ENCODE measurements at places on chromosomes 2 and 18.

- peak; percentile 86 for DNase-seq
Observed at GRCh38 chr2:3470166-3470651, 49.1 kb downstream of the ADI1 start.

- DNase-seq: no peak
Observed at GRCh38 chr2:16693854-16694253, 28.2 kb upstream of the CYRIA start.

DNA sequence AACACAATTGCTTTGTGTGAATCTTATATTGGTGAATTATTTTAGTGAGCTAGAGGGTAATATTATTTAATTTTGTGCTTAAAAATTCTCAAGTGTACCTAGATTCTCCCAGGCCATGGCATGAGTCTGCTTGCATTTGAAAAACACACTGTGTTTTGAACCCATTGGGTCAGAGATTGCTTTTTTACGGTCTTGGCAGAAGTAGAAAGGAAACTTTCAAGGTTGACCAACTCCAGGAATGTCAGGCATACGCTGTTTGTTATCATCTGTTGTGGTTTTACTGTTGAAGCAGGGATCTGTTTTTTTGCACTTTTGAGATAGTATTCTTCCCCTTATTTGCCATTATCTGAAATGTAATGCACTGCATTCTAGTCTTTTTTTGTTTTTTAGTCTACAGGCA lies 377.4 kb downstream of the RPRM start:
- no peak for DNase-seq

- peak; percentile 15 for DNase-seq
Observed at GRCh38 chr2:169933124-169933711, 106.0 kb downstream of the UBR3 start.

DNA sequence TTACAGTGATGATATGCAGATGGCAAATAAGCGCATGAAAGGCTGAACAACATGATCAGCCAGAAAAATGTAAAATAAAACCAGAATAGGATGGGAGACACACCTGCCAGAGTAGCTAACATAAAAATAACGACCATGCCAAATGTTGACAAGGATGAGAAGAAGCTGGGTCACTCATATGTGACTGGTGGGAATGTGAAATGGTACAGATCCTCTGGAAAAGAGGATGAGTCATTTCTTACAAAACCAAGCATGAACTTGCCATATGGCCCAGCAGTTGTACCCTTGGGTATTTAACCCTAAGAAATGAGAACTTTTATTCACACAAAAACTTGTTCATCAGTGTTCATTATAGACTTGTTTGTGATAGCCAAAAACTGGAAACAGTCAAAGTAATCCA lies 143.8 kb downstream of the SH3BP4 start:
- DNase-seq: no peak

GRCh38 chr2:84160453-84160852 lies 298.6 kb downstream of the SUCLG1 start:
- no peak for DNase-seq

DNA sequence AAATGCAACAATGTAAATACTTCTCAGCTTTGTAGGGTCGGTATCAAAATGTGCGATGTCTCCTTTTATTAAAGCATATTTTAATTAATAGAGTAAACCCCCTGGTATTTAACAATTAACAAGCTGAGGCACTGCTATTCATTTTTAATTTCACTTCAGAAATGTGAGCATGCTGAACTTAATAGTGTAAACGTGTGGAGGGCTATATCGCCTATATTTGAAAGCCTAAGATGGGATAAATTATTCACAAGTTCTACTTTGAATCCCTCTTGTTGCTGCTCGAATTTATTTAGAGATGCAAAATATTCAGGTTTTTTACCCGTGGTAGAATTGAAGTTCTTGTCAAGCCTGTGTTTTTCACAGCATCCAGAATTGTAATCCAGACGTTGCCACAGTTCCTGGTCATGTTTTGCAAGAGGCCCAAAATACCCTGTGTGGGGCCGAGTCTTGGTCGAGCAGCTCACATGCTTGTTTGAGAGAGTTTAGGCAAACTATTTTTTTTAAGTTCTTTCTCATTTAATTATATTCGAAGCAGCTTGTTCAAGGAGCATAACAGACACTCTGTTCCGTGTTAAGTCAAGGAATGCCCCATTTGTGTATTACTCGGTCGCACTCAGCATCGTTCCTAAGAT lies 2.5 kb downstream of the SALL3 start:
- DNase-seq: no peak

DNA sequence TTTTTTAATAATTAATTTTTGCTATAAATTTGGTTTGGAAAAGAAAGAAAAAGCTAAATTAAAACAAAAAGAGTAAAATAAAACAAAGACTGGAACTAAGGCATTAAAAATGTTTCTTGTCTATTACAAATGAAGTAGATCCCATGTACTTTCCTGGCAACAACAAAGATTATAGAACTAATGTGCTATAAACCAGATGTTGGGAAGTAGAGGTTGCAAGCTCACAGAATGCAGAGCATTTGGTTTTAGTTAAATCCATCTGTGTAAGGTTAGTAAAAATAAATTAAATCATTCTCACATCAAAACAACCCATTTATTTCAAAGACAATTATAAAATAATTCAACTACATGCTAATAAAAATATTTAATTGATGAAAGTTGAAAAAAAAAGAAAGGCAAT lies 157.2 kb upstream of the ZC3H15 start:
- no peak for DNase-seq

DNA sequence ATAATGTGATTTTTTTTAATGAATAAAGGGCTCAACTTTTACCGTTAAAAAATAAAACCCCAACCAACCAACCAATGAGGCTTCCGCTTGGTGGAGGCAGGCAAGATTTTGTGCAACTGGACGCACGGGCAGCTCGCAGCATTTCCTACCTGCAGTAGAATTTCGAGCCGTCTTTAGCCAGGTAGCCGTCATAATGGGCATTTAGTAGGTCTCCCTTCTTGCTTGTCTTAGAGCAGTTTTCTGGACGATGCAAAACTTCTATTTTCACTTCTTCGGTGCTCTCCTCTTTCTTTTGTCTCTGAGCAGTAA lies 316 bp downstream of the FKBP7 start:
- DNase-seq: no peak

DNA sequence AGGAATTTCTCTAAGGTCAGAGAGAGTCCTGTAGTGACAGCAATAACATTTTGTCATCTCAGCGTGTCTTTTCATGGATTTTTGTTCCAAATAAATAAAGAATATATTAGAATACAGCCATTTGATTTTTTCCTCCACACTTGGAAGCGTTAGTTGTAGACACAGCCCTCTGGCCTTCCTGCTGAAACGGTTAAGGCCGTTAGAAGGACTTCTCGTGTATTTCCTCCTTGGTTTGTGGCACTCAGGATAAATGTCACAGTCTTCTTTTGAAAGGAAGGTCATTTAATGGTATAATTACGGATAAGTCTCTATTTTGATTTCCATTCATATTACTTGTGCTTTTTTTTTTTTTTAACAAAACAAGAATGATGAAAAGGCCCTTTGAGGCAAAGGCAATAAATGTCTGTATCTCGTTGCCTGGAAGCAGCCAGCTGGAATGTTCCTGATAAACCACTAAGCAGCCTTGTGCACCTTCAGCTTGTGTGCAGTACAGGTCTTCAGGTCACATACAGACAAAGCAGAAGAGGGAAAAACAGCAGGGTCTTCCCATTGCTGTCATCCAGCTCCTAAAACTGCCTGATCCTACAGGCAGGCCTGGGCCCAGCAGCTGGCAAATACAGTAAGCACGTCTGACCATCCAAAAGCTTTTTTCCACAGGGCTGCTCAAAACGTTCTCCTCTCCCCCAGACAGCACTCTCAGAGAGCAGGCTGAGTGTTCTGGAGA lies 14.4 kb downstream of the EFR3B start:
- no peak for DNase-seq

- DNase-seq: peak; percentile 37
Observed at GRCh38 chr18:11976315-11977152, 4.8 kb upstream of the IMPA2 start.

- peak; percentile 39 for DNase-seq
Observed at GRCh38 chr2:147045113-147045512, 799.7 kb upstream of the ACVR2A start.

DNA sequence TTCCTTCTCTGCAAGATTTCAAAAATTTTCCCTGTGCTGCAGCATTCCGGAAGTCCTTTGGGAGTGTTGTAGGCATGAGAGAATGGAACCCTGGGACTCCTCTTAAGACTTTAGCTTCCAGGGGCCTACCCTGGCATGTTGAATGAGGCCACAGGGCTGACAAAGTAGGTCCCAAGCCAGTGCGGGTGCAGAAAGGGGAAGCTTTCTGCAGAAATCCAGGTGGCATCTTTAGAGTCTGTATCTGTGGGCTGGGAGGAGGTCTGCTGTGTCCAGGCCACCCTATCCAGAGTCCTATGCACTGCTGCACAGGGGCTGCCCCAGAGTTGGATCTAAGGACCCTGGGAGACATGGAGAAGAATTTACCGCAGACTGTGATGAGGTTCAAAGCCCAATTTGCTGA lies 1.9 kb upstream of the SIX2 start:
- no peak for DNase-seq

DNA sequence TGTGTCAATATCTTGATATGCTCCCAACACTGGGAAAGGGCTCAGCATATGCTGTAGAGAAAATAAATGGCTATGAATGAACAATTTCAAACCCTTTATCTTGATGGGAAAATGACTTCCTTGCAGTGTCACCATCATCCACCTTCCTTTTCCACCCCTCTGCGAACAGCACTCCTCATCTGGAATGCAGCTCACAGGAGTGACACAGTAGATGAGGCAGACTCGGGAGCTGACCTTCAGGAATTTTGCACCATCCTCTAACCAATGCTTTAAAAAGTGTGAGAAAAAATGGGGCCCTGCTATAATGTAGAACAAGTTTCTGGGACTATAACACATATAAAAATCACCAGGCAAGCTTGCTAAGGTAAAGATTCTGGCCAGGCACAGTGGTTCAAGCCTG lies 41.3 kb upstream of the YPEL5 start:
- DNase-seq: no peak

GRCh38 chr2:241050624-241051577 lies 51.2 kb downstream of the MTERF4 start:
- no peak for DNase-seq

DNA sequence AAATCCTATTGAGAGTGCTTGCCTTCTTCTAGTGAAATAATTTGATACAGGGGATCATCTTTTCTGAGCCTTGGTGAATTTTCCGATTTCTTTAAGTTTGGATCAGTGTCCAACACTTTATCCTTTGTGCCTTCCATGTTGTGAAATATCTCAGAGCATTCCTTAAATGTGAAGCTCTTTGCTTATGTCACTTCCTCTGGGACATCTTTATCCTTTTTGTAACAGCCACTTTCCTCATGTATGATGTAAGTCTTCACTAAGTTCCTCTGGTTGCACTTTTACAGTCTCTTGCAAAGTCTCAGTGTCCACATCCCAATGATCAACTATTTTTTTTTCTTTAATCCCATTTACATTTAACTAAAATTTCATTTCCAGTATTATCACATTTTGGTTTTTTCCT lies 254.2 kb downstream of the EN1 start:
- no peak for DNase-seq
